ENCODE measurements at places on chromosomes 1 and 21.
A peak's percentile ranks its signal among the peaks of the same experiment; 100 is the strongest.

DNA sequence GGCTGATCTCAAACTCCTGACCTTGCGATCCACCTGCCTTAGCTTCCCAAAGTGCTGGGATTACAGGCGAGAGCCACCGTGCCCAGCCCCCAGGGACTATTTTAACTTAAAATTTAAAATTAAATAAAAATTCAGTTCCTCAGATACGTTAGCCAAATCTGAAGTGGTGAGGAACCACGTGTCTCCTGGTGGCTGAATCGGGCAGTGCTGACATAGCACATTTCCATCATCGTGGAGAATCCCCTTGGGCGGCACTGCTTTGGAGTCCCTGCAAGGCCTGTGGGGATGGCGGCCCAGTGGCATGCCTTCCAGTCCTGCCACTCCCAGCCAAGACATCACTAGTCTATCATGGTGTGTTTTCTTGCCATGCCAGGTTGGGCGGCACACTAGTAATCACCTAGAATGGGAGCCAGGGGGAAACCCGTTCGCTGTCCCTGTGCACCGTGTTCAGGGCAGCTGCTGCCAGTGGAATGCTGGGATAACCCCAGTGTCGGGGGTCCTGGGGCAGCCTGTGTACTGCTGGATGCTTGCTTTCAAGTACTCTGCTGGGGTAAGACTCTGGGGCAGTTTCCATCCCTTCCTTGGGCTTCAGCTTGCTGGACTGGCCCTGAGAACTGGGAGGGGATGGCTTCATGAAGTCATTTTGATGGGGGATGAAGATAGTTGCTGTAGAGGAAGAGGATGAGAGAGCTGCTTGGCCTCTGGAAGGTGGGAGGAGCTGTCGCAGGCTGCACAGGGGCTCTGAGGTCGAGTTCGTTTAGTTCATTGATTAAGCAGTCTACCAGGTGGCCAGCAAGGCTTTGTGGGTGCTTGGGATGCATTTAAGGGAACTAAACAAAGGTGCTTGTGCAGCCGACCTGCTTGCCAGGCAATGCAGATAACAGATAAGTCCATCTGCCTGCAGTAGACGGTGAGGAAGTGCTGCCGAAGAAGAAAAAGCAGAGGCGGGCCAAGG, 4.6 kb downstream of the ZBTB48 start:
- no peak for DNase-seq

- peak; percentile 65 for DNase-seq
Observed at GRCh38 chr1:33055210-33056008, 18.7 kb upstream of the AK2 start.

GRCh38 chr1:215807911-215808436, 240.9 kb downstream of the KCTD3 start:
- DNase-seq: no peak

DNA sequence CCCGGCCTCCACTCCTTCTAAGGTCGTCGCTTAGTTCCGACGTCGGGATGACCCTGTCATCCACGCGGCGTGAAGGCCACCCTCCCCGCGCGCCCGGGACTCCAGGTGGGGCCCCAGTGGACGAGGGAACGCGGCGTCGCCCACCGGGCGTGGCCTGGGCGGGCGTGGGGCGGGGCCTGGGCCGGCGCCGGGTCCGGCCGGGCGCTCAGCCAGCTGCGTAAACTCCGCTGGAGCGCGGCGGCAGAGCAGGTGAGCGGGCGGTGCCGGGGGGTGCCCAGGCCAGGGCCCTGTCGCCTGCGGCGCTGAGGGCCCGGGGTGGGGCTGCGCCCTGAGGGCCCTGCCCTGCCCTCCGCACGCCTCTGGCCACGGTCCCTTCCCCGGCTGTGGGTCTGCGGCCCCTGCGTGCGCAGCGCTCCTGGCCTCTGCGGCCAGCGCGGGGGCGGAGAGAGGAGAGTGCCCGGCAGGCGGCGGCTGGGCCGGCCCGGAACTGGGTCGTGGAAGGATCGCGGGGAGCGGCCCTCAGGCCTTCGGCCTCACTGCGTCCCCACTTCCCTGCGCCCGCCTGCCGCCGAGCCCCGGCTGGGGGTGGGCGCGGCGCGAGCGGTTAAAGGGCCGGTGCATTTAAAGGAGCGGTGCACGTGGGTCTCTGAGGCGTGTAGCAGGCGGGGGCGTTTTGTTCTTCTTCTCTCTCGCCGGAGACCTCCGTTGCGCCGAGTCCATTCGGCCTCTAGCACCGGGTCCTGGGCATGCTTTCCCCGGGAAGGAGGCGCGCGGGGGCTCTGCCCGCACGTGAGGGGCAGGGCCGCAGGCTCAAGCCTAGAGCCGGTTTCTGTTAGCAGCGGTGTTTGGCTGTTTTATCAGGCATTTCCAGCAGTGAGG, at the start of gene PSEN2:
Gene PSEN2, plus strand, starts transcription at position 216 of the 879 bp plus-strand sequence. CDS start 11,292 bp downstream, outside the sequence.
- DNase-seq: peak; percentile 18

DNA sequence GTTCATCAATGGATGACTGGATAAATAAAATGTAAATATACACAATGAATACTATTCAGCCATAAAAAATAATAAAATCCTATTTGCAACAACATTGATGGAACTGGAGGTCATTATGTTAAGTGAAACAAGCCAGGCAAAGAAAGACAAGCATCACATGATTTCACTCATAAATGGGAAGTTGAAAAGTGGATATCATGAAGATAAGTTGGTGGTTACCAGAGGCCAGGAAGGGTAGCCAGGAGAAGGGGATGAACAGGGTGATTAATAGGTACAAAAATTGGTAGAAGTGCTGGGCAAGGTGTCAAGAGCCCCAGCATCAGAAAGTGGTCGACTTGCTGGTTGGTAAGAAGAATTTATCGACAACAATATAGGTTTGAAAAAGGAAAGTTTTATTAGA, 1.3 kb upstream of the PARK7 start:
- DNase-seq: no peak

GRCh38 chr1:85068846-85069245, 20.5 kb upstream of the MCOLN3 start:
- no peak for DNase-seq

DNA sequence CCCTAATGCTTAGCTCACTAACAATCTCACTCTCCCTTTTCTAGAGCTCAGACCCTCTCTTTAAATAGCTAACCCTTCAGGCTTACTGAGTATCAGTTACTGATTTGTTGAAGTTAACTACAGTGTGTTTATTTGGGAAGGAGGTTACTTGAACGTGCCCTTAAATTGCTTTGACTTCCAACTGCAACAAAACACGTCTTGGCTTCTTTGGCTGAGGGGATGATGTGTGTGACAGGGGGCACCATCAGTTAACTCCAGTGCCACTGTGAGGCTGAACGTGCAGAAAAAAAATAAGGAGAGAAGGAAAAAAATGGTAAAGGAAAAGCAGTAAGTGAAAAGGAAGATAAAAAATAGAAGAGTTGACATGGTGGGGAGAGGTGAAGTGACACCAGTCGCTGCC, 75.1 kb upstream of the NRIP1 start:
- DNase-seq: no peak

DNA sequence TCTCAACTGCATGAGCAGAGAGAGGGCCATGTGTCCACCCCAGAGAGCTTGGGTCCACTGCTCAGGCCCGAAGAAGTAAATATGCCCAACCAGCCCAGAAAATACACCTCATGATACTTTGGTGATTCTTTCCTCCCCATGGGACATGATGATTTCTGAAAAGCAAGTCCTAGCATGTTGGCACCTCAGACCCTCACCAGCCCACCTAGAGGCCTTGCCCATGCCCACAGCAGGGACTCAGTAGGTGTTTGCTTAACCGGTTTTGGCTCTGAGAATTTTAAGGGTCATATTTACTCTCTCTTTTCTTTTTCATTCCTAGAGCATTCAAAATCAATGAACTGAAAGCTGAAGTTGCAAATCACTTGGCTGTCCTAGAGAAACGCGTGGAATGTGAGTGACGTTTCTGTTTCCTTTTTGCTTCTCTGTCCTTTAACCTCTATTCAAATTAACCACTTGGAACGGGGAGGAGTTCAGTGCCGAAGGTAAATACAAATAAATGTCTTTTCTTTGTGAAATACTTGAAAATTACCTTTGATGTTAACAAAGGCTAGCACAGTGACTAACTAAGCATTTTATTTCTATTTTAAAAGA, 79.7 kb downstream of the PDE9A start:
- DNase-seq: no peak

DNA sequence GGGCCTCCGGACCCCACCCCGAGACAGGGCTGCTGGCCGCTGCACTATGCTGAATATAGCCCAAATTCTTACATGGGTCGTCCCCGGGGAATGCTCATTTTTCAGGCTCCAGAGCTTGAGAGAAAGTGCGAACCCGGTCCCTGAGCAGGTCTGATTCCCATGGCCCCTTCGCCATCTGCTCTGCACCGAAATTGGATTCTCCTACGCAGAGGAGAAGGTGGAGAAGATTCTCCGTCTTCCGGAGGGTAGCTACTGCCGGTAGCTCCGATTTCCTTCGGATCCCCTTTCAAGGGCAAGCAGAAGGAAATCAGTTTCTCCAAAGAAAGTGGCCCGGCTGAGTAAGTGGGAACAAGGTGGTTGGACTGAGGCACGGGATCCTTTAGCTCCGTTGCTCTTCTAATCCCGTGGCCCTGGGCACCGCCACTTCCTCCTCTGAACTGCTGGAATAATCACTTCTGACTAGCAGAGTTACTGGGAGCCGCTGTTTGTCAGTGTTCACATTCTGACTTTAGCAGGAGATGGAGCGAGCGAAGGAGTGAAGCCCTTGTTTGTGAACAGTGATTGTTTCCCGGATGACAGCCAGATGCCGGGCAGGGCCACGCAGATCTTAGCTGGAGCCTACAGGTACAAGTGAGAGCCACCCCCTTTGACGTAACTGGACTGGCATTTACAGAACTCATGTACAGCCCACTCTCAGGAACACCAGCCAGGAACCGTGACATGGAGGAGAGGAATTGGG, 1.1 kb upstream of the ZNF496 start:
- DNase-seq: no peak

GRCh38 chr21:40351006-40351405, 483.8 kb downstream of the PCP4 start:
- DNase-seq: no peak

GRCh38 chr1:62717483-62717882, 29.3 kb upstream of the DOCK7 start:
- DNase-seq: no peak

- DNase-seq: no peak
Observed at GRCh38 chr1:67013573-67013972, 40.4 kb downstream of the SLC35D1 start.

DNA sequence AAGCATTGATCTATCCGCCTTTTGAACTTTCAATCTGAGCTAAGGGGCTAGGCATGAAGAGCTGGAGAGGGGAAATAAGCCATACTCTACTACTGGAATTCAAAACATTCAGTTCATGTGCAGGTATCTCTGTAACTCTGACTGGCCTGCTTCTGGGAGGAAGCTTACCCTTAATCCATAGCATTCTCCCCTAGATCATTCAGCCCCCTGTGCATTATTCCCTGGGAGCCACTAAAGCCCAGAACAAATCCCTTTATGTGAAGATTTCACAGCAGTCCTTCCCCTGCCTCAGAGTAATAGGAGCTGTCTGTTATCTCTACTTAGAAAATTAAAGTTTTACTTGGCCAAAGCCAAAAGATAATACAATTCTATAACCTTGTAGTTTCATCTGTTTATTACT, 300.7 kb downstream of the SEC16B start:
- no peak for DNase-seq

DNA sequence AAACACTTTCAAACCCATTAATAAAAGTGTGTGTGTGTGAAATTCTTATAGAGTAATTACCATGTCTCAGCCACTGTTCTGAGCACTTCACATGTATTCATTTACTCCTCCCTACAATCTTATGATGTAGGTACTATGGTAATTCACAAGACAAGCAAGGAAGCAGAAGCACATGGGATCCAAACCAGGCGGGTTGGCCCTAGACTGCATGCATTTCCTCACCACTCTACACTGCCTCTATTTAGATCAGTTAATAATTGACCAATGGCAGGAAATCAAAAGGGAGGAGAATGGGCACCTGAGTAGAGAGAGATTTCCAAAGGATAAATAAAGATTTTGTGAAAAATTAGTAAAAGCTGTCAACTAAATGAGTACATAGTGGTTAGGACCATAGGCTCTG, 15.7 kb downstream of the MAP3K21 start:
- DNase-seq: no peak
